ENCODE measurements at places on chromosomes 2 and 18.

DNA sequence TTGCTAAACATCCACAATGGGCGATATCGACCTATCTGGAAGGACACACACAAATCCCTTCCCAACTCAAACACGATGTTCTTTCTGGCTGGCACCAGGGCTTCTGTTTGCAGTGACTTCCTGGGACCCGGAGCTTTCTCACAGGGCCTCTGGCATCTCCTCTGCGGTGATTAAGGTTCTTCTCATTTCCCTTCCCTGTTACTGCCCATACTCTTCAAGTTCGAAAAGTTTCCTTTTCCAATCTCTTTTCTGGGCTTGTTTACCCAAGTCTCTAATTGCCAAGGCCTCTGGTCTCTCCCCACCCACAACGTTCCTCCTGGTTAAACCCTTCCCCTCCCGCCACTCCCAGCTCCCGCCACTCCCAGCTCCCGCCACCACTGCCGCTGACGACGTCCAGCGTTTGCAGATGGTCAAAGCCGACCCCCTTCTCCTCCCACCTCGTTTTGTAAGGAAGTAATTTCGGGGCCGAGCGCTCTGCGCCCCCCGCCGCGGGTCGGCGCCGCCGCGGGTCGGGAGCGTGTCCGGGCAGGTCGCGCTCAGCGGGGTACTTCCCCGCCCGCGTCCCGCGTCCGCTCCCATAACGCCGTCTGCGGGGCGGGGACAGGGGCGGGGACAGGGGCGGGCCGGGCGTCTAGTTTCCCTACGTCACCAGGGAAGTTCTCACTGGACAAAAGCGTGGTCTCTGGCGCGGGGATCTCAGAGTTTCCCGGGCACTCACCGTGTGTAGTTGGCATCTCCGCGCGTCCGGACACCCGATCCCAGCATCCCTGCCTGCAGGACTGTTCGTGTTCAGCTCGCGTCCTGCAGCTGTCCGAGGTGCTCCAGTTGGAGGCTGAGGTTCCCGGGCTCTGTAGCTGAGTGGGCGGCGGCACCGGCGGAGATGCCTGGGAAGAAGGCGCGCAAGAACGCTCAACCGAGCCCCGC, at the start of gene PMAIP1:
TSS of gene PMAIP1 (plus strand) at position 699 of the 924 bp plus-strand sequence. CDS start at position 881, 182 bp downstream.
- DNase-seq = peak; percentile 44

GRCh38 chr18:61414086-61414485, 80.9 kb downstream of the CDH20 start:
- DNase-seq = no peak

GRCh38 chr2:45533771-45534170, 77.3 kb downstream of the SRBD1 start:
- no peak for DNase-seq

GRCh38 chr2:220275454-220275853, 648.0 kb downstream of the SLC4A3 start:
- DNase-seq = peak; percentile 13

GRCh38 chr2:230840301-230840700, 24.4 kb upstream of the ITM2C start:
- no peak for DNase-seq

- no peak for DNase-seq
These were observed 195.3 kb upstream of the MEIS1 start for GRCh38 chr2:66239655-66240054.

- no peak for DNase-seq
These were observed 808 bp downstream of the ATP5MC3 start for GRCh38 chr2:175180701-175181103.

- no peak for DNase-seq
These were observed 500.2 kb upstream of the TNP1 start for GRCh38 chr2:217360111-217360510.

GRCh38 chr2:158781353-158781961, 13.7 kb upstream of the DAPL1 start:
- no peak for DNase-seq

GRCh38 chr2:231530099-231531011, at the start of gene NMUR1:
NMUR1 (minus strand) TSS chr2:231530445; CDS start chr2:231530361, 84 bp downstream.
- no peak for DNase-seq

DNA sequence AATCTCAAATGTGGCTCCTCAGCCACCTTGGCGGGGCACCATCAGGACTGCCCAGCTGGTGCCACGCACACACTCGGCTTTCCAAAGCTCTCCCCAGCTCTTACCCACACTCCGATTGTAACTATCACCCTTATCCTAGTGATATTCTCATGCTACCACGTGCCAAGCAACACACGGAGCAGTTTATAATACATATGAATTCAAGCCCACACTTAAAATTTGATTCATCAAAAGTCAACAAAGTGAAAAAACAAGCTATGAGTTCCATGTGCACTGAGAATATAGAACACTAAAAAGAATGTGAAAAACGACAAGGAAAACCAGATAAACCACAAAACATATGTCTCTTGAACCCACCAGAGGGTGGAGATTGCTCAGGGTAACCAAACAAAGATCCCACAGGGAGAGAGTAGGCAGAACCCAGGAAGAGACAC, 31.6 kb downstream of the LONRF2 start:
- DNase-seq = no peak

DNA sequence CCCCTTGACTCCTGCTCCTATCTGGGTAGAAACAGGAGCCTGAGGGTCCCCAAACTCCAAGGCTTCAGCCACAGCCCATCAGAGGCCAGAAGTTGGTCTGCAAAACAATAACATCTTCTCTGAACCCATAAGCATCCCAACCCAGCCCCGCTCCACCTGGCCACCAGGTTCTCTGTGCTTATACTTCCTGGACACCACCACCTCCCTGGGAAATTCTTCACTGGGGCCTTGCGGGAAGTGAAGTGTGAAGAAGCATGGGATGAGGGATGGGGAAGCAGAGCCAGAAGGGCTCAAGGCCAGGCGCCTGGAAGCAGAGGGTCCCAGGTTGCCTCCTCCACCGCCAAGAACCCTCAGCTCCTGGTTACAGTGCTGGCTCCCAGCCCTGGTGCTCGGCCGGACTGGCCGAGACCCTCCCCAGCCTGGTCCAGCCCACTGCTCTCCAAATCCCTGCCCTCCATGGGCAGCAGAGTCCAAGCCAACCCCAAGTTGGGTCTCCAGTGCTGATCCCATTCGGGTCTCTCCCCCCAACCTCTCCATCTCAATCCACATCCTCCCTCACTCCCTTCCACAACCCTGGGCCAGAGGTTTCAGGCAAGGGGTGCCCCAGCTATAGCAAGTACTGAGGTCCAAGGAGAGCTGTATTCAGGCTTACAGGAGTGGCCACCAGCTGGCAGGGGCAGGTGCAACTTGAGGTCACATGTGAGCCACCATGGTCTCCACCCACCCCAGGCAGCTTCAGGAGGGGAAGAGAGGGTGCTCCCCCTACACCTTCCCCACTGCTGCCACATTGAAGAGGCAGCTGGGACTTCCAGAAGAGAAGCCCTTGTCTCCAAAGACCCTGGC, 60.7 kb downstream of the TNS1 start:
- DNase-seq = no peak

DNA sequence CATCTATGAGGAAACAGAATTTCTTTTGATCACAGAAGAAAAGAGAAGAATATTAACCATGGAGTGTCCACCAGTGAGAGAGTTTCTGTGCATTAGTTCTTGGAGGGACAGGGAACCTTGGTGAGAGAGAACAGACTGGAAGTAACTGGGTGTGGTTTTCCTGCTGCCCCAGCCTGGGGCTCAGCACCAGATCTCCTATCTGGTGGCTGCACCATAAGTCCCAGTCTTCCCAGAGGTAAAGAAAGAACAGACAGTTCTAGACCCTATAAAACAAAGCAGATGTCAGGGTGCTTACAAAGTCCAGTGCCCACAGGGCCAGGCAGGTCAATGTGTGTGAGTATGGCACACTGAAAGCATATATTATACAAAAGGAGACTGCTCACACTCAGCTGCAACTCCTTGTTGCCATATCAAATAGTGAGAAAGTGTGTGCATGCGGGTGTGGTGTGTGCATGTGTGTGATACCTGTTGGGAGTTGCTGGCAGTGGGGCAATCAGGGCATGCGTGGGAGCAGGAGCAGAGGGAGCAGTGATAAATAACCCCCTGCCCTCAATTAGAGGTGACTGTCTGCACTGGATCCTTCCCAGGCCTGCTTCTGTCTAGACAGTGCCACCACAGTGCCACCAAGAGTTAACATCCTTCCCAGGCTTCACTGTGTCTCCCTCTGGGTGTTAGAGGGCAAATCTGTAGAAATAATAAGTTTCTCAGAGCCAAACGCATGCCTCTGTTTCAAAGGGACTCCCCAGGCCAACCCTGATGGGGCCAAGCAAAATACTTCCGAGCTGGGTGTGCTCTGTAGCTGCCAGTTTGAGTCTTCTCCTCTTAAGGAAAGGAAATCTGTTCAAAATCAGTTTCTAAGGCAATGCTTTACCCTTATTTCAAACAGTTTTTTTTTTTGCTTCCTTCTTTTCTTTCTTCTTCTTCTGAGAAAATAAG, 45.7 kb downstream of the RDH14 start:
- no peak for DNase-seq

DNA sequence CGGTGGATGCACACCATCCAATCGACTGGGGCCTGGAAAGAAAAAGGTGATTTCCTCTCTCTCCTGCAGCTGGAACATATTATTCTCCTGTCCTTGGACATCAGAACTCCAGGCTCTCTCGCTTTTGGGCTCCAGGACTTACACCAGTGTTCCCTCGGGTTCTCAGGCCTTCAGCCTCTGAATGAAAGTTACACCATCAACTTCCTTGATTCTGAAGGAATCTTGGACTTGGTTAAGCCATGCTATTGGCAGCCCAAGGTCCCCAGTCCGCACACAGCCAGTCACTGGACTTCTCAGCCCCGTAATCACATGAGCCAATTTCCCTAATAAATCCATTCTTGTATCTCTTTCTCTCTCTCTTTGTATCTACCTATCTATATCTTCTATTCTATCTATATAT, 418.9 kb downstream of the IRS1 start:
- DNase-seq = no peak

DNA sequence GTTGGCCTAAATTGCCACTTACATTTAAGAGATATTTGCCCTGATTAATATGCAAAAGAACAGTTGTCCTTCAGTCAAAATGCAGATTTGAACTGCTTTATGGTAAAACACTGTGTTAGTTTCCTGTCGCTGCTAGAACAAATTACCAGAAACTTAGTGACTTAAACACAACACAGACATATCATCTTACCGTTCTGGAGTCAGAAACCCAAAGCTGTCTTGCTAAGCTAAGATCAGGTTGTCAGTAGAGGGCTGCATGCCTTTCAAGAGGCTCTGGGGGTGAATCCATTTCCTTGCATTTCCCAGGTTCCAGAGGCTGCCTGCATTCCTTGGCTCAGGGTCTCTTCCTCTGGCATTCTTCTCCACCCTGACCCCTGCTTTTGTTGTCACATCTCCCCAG, 149.5 kb downstream of the FAM161A start:
- no peak for DNase-seq

DNA sequence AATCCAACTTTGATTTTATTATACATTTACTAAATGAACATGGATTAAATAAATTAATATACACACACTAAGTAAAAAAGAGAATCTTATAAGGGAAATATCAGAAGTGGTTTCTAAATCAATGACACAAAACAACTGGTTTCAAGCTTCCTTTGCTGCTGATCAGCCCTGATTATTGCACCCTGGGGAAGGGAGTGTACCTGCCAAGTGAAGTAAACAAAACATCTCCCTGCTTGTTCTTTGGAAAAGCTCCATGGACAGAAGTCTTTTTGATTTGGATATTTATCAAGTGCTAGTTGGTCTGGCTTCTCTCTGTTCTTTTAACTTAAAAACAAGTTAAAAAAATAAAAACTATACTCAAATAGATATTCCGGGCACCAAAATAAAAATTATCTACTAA, 190.1 kb downstream of the PDE11A start:
- no peak for DNase-seq

- DNase-seq = no peak
These were observed 149.3 kb downstream of the FAM124B start for GRCh38 chr2:224252631-224253030.

GRCh38 chr2:44167311-44167907, 1.3 kb upstream of the PPM1B start:
- no peak for DNase-seq

DNA sequence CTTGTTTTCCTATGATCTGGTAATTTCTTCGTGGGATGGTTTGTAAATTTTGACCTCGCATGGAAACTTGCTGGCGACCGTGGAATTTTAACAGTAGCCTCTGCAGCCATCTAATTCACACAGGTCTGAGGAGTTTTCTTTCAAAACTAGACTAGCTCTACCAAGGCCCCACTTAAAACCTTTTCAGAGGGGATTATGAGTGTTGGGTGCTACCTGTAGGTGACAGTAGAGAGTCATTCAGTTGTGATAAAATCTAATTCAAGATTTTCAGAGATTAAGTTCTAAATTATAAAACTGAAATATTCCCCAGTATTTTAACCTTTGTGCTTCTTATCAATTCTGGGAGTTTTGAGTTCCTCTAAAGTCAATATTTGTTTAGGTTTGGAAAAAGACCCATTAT, 31.0 kb downstream of the THSD7B start:
- no peak for DNase-seq

DNA sequence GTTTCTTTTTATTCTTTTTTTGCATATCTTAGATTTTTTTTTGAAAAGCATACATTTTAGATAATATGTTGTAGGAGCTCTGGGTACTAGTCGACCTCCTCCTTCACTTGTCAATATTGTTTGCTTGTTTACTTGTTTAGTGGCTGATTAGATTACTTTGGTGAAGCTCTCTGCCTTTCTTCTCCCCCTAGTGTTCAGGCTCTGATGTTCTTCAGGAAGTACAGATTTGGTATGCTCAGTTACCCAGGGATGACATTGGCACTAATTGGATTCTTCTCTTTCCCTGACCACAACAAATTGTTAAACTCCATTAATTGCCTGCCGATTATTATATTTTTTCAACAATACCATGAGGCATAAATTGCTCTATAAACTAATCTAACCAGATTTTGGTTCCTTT, 491.2 kb downstream of the SUCLG1 start:
- no peak for DNase-seq

DNA sequence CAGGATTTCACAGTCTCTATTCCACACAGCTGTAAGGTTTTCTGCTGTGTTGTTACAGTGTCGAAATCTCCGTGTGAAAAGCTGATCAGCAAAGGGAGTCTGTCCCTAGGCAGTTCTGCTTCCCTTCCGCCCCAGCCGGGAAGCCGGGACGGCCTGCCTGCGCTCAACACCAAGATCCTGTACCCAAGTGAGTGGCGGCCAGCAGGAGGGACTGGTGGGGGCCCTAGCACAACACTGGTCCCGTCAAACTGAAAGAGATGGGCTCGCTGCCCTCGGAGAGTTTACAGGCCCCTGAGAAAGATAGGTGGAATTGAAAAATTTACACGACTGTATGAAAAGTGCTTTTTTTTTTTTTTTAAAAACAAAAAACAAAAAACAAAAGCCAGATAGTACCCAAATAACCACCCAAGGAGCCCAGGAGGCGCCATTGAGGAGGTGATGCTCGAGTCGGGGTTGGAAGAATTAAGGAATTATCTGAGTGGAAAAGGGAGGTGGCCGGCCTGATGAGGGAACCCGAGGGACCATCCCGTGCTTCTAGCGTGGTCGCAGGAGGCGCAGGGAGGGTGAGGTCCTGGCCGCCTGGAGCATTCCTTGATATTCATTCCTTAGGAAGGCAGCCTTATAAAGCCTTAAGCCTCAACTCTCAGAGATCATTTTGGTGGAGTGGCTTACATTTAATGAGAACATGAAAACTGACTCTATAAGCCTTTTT, 96.7 kb downstream of the DGKD start:
- no peak for DNase-seq

All from H54 (cell line).